Naive thymus-derived CD4-positive, alpha-beta T cell (primary cell): ENCODE measurements at places on chromosomes 12 and 14. TPM values are rescaled to one million over a fixed set of nuclear protein-coding genes. Genes with fewer than 3 reads are reported as not detected.

GRCh38 chr14:95026851-95027463, 130.4 kb downstream of the DICER1 start:
- DNase-seq = no peak

DNA sequence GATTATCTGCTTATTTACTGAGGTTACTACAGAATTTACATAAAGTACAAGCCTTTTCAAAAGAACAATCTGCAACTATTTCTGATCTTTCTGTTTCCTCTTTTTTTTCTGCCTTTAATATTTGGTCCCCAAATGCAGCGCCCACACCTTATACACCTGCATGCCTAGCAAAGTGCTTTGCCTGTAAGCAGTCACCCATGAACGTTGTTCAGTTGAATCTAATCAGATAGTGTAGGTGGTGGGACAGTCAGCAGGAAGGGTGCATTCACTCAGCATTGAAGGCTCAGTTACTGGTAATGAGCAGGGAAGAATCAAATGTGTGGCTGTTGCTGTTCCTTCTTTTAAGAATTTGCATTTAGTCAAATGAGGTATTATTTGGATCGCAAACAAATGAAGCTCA, 108.4 kb downstream of the GPR135 start:
- no peak for DNase-seq

DNA sequence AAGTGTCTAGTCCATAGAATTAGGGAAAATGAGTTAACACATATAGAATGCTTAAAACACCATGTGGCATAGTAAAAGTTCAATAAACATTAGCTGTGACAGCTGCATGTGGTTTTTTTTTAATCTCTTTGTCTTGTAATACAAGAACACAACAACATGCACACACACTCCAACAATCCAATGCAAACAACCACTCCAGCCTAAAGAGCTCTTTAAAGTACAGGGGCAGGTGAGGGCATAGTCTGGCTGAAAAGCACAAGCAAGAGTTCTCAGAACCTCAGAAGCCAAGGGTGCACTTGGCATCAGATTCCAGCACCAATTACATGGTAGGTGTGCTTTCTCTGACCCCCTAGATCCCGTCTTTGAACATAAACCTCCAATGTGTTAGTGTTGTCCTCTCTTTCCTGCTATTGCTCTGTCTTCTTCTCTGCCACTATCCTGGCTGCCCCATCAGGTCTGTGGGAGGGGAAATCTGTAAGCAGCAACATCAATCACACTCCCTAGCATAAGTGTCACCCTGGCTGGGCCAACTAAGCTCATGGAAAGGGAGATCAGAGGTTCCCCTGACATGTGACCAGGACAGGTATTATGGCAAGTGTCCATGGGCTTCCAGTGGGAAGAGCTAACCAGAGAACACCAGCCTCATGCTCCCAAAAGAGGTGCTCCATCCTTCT, 91.0 kb downstream of the SLC8A3 start:
- no peak for DNase-seq

DNA sequence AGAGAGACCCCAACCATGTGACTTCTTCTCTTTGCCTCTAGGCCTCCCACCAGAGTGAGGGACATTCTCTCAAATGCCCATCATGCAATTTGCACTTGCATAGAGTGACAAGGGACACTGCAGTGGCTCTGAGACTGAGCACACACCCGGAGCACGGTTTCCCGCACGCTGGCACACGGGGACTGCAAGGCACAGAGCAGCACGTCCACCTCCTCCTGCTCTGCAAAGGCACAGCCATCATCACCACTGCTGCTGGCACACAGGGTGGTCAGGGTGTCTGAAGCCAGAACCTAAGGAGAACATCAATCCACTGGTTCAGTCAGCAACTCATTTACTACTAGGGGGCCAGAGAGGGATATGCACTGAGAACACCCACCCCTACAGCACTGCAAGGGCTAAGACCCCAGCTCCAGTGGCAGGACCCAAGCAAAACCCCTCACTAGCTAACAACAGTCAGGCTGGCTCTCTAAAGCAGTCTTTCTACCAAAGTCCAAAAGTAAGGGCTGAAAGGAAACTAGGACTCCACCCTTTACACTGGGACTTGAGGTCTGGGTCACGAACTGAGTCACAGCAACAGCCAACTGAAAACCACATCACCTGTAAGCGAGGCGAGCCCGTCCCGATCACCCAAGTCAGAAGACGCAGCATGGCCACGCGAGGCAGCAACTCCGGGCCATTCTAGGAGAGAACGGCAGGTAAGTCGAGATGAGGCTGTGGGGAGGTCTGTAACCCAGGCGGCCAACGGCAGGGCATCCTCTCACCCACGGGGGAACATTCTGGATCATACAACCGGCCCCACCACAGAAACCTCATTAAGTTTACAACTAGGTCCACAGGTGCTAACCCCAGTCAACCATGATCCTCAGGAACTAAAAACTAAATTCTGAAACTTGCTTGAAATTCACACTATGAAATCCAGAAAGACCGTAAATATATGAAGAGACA, 37.9 kb downstream of the GCN1 start:
- DNase-seq = no peak

- no peak for DNase-seq
Observed at GRCh38 chr14:105883066-105884005, 357.0 kb downstream of the TMEM121 start.

DNA sequence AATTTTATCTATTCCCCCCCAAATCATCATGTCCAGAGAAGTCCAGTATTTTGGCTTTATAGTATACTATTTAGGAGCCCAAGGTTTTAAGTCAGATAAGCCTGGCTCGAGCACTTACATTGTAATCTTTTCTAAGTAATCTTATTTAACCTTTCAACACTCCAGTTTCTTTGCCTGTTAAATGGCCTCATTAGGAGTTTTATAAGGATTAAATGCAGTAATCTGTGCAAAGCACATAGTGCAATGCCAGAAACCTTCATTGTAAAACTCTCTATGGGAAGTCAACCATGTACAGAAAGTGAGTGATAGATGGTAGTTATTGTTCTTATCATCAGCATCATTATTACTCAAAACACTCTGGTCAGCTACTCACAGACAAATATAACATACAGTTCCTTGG, 1330.4 kb downstream of the SLC16A7 start:
- DNase-seq = no peak

- no peak for DNase-seq
Observed at GRCh38 chr12:111636209-111636945, 37.3 kb upstream of the ATXN2 start.

DNA sequence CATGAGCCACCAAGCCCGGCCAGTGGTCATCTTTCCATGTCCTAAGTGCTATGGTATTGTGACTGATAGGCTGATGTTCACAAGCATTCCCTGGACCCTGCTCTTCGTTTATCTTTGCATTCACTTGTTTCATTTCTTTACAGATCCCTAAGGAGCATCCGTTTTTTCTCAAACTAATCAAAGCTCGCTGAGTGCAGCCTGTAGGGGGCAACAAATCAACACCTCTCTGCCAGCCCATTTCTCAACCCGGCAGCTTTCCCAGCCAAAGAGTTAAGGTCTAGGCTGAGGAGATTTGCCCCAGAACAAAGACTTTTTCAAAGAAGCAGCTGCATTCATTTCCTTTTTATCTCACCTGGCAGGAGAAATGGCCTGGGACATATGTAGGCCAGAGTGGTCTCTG, 12.1 kb downstream of the SIRT4 start:
- DNase-seq = no peak

DNA sequence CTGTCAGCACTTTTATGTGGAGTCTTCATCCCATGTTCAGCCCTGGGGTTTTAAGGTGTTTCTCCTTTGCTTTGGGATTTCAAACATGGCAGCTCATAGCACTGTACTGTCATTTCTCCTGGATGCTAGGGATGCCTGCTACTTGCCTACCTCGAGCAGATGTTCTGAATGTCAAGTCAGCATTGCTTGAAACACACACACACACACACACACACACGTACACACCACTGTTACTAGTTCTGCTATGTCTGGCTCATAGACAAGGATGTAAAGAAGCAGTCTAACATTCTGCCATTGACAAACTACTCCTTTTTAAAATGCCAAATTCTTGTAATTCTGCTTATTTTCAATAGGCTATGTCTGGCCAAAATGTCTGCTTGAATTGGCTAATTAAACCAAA, 72.7 kb downstream of the SAMD4A start:
- no peak for DNase-seq

GRCh38 chr14:46819117-46819516, 167.5 kb upstream of the RPL10L start:
- no peak for DNase-seq

DNA sequence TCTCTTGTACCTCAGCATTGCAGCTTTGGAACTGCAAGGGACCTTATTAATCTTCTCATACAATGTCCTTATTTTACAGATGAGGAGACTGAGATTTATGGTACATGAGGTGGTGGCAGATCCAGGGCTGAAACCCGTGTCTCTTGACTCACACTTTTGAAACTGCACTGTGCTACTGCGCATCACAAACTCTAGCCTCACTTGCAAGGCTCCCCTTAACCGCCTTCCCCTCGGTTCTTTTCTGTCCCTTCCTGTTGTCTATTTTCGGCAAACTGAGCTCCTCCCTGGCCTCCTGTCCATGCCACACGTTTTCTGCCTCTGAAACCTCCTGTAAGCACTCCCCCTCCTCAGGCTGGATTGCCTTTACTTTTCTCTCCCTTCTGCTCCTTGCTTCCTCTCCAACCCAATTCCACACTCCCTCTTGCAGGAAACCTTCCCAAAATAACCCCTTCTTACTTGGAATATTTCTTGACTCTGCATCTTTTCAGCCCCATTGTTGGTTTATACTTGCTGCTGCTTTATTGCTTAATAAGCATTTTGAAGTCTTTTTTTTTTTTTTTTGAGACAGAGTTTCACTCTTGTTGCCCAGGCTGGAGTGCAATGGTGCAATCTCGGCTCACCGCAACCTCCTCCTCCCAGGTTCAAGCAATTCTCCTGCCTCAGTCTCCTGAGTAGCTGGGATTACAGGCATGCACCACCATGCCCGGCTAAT, 72.4 kb upstream of the CISTR start:
- no peak for DNase-seq

DNA sequence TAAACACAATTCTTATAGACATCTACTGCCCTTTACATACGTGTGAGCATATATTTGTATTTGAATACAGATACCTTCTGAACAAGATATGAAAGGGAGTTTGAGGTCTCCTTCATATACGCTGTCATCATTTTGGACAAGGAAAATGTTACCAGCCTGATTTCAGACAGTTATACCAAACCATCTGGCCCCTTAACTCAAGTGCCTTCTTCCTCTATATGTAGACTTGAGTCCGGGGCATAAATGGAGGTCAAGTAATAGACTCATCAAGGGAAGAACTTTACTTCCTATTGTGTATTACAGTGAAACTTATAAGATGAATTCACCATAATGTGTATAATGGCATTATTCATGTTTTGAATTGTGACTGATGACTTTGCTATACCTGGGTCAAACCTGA, 52.2 kb downstream of the FAR2 start:
- no peak for DNase-seq

- no peak for DNase-seq
Observed at GRCh38 chr14:98949481-98950135, 322.4 kb downstream of the BCL11B start.

GRCh38 chr12:39426636-39427240, 16.2 kb downstream of the KIF21A start:
- DNase-seq = no peak

DNA sequence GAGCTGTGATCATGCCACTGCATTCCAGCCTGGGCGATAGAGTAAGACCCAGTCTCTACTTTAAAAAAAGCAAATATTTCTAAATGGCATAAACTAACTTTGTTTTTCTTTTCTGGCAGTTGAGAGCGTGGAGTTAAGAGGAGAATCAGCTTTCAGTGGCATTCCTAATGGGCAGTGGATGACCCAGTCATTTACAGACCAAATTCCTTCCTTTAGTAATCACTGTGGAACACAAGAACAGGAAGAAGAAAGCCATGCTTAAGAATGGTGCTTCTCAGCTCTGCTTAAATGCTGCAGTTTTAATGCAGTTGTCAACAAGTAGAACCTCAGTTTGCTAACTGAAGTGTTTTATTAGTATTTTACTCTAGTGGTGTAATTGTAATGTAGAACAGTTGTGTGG, 21.2 kb downstream of the TDG start:
- no peak for DNase-seq

DNA sequence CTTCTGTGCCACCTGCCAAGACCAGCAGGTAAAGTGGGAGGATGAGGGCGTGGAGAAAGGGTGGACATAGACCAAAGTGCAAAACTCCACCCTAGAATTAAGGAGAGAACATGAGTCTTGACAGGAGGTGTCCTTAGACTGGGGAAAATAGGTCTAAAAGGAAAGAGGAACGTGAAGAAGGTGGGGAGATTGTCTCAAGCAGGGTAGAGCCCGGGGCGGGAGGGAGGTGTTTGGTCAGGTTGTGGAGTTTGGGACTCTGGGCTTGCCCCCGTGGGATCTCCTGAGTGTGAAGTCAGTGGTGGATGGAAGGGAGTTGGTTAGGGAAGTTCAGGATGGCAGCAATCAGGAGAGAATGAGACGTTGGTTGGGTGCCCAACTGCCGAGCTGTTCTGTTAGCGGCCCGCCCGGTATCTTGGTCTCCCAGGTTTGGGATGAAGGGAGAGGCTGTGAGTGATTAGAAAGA, 386 bp downstream of the DGKA start:
- DNase-seq = no peak

GRCh38 chr14:68663385-68664076, 129.3 kb downstream of the ZFP36L1 start:
- DNase-seq = no peak

DNA sequence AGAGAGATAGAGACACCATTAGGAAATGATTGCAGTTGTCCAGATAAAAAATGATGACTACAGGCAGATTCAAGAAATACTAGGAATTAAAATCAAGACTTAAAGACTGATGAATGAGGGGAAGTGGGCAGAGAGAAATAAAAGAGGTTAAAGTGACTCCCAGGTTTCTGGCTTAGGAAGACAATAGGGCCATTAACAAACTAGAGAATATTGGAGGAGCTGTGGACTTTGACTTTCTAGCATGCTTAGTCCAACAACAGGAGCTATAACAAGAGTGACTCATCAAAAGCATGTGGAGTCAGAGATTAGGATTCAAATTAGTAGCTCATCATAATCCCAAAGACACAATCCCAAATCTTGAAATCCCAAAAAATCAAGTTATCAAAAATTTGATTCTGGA, 101.5 kb downstream of the BMP4 start:
- DNase-seq = no peak

Gene FAM90A1
- total RNA-seq = not detected

Gene CHST11
- total RNA-seq = 74.3 TPM

Gene CYP27B1
- 1.5 TPM for total RNA-seq

Gene HIP1R
- total RNA-seq = 162 TPM

Gene CLEC1B
- 0.91 TPM for total RNA-seq

Gene VDR
- total RNA-seq = 1.6 TPM

Gene SERPINA12
- total RNA-seq = not detected

Gene LTBP2
- 1.1 TPM for total RNA-seq

Gene GNG2
- 63.0 TPM for total RNA-seq

Gene PRR4
- total RNA-seq = 3.3 TPM

Gene C14orf180
- not detected for total RNA-seq
